NCI-H2081 (cell line): ENCODE measurements at places on chromosomes 16 and 17.

- no peak for DNase-seq
These were observed 143.3 kb downstream of the STX8 start for GRCh38 chr17:9432134-9432885.

DNA sequence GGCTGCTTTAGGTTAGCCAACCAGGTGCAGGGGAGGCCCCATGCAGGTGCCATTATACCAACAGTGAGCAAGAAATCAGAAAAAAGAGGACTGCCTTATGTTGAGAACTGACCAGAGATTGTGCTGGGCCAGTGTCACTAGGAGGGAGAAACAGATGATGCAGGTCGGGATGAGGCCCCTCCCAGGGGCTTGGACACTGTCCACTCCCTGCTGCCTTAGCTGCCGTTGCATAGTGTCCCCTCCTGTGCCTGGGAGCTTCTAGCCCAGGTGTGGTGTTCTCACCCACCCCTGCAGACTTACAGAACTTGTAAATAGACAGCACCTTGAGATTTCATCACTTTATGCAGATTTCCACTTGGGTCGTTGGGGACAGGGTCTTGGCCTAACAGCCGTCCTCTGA is 36.7 kb downstream of the PLD6 start:
- DNase-seq = no peak

DNA sequence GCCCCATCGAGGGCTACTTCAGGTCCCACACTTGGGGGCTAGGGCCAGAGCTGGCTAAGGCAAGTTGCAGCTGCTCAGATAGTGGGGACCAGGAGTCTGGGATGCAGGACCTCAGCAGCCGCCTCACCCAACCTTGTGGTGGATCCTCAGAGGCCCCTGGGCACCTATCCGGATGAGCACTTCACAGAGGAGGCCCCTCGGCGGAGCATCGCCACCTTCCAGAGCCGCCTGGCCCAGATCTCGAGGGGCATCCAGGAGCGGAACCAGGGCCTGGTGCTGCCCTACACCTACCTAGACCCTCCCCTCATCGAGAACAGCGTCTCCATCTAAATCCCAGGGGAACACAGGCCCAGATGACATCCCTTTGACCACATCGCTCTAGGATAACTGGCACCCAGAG is 9.4 kb downstream of the ALOX15B start:
- no peak for DNase-seq

DNA sequence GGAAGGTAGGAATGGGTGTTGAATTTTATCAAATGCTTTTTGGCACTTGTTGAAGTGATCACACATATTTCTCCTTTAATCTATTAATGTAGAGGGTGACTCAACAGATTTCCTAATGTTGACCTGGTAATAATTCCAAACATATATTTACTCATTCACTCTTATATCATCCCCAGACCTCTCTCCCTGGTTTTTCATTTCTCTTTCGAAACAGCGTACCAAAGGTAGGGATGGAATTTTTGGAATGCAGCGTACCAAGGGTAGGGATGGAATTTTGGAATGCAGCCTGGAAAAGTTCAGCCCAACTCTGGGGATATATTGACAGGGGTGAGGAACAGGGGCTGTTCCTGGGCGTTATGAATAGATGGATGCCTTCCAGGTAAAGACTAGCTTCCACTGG is 7.3 kb downstream of the KIF18B start:
- DNase-seq = no peak

DNA sequence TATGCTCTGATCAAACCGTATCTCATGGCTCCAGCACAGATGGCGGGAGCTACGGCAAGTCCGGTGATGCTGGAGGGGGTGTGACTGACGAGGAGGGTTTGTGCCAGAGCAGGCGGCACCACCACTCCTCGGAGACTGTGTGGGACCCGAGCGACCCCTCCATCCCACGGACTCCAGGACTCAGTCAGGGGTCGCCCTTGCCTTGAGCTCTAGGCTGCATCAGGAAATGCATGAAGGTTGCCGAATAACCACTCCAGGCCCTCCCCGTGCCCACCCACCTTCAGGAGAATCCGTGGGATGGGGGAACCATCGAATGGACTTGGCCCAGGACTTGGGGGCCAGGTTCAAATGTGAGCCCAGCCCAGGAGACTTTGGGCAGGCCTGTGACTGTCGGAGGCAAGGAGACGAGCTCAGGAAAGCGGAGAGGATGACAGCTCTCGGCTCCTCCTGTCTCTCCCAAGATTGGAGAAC is 60.2 kb upstream of the ZNF469 start:
- no peak for DNase-seq
